ENCODE measurements at places on chromosomes 13 and 19.

DNA sequence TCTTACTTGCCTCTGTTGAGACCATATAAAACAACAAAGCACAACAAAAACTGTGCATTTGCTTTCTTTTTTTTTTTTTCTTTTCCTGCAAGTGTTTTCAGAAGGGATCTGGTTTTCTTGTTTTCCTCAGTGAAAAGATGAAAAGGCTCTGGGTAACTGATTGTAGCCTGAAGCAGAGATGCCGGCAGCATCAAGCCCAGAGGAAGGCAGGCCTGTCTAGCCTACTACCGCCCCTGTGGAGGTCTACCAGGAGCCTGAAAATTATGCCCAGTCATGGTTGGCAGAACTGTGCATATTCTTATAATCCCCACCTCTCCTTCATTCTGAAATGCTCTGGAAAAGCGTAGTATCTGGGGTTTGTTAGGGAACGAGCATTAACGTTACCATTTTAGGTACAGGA, 32.6 kb upstream of the MEDAG start:
- DNase-seq, result no peak

- DNase-seq, result peak; percentile 36
These were observed 18.8 kb upstream of the EDDM13 start for GRCh38 chr19:56253737-56254136.

DNA sequence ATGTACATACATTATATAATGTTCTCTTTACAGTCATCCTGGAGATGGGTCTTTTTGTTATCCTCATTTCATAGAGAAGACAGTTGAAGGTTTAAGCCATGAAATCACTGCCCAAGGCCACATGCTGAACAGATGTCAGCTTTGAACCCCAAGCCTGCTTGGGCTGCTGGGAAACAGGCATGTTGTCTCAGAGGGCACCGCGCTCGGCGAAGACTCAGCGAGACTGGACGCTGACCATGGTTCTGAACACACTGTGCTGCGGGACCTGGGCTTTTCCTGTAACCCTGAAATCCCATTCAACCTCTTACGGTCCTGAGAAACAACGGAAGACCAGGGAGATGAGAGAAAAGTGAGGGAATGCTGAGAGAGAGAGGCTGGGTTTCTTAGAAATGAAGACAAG, 27.3 kb downstream of the LRFN3 start:
- DNase-seq, result no peak

- no peak for DNase-seq
These were observed 54.9 kb upstream of the ATP12A start for GRCh38 chr13:24625331-24625731.

DNA sequence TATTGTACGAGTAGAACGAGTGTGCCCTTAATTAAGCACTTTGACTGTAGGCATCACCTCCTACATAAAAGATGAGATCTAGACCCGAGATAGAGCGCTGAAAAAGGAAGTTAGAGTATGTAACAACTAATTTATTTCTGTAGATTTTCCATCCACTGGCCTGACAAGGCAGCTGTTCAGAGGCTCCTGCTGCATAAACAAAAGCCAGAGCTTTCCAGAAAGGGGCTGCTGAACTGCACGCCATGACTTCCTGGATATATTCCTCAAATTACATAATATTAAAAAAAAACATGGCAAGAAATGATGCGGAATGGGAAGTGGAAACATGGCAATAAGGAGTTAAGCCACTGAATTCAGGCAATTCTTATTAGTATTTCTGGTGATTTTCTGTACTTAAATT, 89.7 kb downstream of the AKAP11 start:
- DNase-seq, result no peak

DNA sequence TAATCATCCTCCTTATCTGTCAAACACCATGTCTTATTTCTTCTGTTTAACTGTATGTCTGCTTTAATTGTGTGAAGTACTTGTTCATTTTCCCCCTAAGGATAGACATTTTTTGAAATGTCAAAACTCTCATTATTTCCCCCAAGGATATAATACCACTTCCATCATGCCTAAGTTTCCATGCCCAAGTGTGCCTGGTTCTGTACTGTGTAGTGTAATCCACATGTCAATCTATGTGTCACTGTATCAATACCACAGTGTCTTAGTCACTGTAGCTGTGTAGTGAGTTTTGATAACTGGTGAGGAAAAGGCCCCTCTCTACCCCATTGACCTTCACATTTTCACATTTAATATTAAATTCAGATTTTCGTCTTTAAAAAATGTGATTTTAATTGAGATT, 1265.5 kb downstream of the PCDH9 start:
- DNase-seq, result no peak
